ENCODE measurements at places on chromosomes 7 and 10.

- no peak for DNase-seq
Measured at GRCh38 chr7:23222439-23223030, 24.0 kb upstream of the GPNMB start.

DNA sequence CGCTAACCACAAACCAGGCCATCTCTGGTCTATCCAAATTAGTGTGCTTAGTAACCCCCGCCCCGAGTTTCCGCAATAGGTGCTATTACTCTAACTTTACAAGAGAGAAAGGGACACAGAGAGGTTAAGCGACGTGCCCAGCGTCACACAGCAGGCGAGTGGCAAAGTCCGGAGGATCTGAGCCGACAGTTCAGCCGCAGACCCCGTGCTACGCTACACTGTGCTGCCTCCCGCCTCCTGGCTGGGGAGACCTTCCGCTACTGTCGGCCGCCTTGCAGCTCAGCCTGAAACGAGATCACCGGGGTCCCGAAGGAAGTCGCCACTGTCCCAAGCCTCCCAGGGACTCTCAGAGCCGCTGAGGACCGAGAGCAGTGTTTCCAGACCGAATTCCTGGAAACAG lies 799 bp downstream of the INTS1 start:
- DNase-seq = no peak

GRCh38 chr10:109280837-109281236 lies 642.5 kb downstream of the XPNPEP1 start:
- no peak for DNase-seq

DNA sequence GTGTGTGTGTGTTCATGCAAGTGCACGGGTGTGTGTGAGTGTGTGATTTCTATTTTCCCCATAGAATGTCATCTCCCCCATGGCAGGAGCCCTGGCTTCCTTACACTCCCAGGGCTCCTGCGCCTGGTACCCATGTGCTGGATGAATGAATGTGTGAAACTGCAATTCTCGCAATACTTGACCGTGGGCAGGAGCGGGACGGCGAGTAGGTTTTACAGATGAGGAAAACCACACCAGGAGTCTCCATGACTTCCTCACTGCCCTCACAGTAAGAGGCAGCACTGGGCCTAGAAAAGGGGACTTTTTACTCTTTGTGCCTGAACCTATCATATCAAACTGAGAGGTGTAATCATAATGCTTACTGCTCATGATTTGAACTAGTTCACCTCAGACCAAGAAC lies 167.6 kb upstream of the FRMD4A start:
- no peak for DNase-seq

DNA sequence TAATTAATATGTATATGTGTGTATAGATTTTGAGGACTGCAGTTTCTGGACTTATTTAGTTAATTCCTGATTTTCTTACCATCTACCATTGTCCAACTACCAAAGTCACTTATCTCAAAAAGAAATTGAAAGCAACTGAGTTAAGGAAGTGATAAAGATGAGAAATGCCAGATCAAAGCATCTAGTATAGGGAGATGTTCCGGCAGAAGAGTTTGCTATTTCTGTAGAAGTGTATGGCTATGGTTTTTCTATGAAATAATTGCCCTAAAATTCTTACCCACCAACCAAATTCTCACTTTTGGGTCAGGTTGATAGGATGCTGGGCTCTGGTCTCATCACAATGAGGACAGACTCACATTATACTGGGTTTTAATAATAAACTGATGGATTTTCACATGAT lies 64.0 kb upstream of the RAB11FIP2 start:
- DNase-seq = no peak

DNA sequence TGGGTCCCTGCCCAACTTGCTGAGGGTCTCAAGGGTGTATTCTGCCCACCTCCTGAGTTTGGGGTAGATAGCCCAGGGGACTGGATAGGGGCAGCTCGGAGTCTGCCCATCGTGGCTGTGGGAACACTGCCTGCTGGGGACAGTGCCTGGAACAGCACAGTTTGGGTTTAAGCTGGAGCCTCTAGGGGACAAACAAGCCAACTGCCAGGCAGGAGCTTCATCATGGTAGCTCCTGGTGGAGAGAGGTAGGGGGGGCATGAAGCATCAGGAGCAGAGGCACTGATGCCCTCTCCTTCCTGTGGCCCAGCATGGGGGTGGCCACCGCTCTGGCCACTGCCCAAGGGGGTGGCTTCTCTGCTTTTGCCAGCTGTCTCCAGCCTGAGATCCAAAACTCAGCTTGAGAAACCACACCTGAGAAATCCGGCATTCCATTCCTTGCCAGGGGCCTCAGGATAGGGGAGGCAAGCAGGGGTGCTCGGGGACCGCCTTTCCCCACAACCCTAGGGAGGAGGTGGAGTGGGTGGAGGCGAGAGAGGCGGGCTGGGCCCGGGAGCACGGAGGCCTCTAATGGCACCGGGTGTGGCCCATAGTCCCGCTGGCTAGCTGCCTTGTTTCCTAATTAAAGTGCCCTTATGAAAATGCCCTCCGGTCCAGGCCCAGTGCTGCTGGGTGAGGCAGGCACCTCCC lies 47.6 kb downstream of the UNC5B start:
- no peak for DNase-seq

DNA sequence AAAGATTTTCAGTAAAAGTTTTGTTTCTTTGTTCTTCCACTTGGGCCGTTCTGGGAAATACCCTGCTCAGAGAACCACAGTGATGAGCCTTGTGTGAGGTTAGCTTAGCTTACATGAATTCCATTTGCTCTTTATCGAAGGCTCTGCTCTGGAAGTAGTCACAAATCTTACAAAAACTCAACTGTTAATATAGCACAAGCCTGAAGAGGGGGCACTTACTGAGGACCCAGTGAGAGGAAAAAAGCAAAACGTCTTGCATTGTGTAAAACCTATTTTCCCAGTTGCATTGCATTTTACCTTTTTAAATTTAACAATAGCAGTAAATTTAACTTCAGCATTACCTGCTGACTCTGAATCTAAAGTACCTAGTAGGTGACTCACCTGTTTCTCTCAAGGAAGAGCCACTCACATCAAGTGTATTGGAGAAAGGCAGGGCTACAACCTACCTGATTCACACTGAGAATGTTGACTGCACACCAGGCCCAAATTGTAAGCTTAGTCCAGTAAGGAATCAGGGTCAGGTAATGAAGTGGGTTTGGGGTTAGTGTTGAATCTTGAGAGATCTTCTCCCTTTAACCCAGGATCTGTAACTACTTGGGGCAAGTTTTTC lies 42.3 kb downstream of the PPP1R17 start:
- no peak for DNase-seq

GRCh38 chr7:146116521-146117222 lies at the start of gene CNTNAP2:
CNTNAP2 (plus strand) TSS chr7:146116801; CDS start chr7:146116877, 76 bp downstream.
- DNase-seq = no peak

DNA sequence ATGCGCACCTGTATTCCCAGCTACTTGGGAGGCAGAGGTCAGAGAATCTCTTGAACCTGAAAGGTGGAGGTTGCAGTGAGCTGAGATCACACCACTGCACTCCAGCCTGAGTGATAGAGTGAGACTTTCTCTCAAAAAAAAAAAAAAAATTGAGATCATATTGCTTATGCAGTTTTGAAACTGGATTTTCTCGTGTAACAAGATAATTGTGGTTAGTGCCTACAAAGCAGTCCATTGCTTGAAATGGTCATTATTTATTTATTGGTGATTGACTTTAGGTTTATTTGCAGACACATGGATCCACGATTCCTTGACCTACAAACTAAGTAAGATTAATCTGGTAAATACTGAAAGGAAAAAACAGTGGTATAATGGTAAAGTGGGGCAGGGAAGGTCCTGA lies 149.8 kb downstream of the TAX1BP1 start:
- no peak for DNase-seq

- no peak for DNase-seq
Measured at GRCh38 chr7:142384493-142384922, 126.7 kb upstream of the PRSS58 start.

GRCh38 chr10:9188022-9188810 lies 1133.7 kb downstream of the GATA3 start:
- no peak for DNase-seq

DNA sequence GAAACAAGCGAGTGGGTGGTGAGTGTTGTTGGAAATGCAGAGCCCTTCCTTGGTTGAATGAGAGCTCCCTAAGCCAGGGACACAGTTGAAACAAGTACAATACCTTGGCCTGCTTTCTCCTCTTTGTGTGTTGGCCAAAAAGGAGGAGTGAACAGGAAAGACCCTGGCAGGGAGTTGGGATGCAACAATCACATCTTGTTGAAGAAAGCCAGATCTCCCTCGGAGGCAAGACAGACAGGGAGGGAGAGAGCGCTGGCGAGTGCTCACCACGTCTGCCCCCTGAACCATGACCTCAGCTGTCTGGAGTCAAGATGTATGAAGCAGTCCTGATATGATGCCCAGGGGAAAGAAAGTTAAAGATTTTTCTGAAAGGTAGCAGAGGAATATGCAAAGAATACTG lies 66.8 kb downstream of the ADAM12 start:
- no peak for DNase-seq

DNA sequence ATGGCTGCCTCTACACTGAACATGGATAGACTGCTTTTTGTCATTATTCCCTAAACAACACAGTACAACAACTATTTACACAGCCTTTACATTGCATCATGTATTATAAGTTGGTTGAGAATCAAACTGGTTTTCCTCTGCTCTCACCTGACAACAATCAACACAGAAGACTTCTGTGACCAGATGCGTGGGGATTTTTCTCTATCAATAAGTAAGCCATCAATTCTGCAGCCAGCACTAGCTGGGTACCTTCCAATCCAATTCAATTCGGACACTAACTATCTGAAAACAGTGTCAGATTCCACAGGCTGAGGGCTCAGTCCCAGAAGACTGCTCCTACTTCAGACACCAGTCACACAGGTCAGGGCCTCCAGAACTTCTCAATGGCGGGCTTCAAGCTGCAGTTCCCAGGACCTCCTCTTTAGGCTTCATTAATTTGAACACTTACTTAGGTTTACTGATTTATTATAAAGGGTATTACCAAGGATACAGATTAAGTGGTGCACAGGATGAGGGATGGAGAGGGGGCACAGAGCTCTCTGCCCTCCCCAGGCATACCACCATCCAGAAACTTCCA lies 36.4 kb upstream of the ASL start:
- DNase-seq = no peak

DNA sequence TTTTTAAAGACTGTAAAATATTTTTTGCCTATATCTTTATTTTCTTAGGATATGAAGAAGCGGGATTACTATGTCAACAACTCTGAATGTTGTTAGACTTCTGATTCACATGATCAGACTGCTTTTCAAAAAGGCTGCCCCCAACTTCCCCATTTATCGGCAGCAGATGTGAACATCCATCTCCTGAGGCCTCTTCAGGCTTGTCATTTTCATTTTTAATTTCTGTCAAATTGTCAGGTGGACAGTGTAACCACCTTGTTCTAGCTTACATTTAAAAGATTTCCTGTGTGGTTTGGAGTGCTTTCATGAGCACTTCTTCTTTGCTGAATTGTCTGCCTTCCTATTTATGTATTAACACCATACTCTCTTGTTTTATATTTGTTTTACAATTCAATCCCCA lies 78.8 kb upstream of the GSDME start:
- no peak for DNase-seq

DNA sequence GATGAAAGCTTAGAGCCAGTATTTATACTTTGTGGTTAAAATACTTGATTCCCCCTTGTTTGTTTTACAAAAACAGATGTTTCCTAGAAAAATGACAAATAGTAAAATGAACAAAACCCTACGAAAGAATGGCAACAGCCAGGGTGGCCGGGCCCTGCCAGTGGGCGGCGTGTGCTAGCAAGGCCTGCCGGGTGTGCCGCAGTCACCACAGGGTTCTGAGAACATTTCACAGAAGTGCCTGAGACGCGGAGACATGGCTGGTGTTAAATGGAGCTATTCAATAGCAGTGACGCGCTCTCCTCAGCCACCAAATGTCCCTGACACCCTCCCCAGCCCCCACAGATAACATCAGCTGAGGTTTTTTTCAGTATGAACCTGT lies 14.5 kb downstream of the GPR146 start:
- DNase-seq = no peak

DNA sequence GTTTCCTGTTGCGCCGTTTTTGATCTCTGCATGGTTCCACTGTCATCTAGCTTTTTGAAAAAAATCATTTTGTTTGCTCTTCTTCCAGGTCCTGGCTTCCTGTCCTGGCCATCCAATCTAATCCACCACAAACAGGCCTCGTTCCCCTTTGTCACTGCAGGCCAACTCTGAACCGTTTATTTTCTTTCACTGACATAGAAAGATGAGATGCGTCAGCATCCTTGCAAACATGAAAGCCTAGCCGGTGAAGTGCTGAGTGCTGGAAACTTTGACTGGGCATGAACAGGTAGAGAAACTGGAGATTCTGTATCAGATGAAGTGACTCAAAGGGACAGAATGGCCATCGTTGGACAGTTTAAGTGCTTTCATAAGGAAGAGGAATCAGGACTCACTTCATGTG lies 1247.8 kb downstream of the TYW1 start:
- DNase-seq = no peak

- DNase-seq = no peak
Measured at GRCh38 chr7:45869426-45869825, 3.5 kb downstream of the CCDC201 start.

DNA sequence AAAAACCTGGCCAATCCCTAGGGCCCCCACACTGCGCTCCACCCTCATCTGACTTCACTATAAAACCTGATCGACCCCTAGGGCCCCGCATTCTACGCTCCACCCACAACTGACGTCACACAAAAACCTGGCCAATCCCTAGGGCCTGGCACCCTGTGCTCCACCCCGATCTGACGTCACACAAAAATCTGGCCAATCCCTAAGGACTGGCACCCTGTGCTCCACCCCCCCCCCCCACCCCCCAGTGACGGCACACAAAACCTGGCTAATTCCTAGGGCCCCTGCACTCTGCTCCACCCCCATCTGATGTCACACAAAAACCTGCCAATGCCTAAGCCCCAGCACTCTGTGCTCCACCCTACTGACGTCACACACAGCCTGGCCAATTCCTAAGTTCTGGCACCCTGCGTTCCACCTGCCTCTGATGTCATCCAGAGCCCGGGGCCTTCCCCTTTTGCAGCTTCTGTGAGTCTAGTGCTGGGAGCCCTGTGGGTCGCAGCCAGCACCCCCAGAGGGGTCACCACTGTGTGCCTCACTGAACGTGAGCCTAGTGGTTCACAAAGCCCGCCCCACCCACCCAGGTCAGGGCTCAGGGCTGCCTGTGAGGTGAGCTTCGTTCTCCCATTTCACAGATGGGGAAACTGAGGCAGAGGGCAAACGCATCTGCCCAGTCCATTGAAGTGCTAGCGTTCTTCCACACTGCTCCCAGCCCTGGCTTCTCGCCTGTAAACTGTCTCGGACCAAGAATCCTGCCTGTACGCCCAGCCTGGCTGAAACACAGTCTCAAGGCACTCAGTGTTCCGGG lies 40.6 kb downstream of the MICALL2 start:
- no peak for DNase-seq

Data from stimulated activated CD8-positive, alpha-beta memory T cell treated with anti-CD3 and anti-CD28 coated beads, Interleukin-2, amount 100 ng/mL, for 1 hour (primary cell).